ENCODE measurements at places on chromosomes 3 and 15. TPM values are rescaled to one million over a fixed set of nuclear protein-coding genes. Genes with fewer than 3 reads are reported as not detected.

ZNF774 gene
- 2.8 TPM for total RNA-seq

BOC gene
- total RNA-seq, result 5.0 TPM

EPHB1 gene
- total RNA-seq, result 1.5 TPM

FSIP1 gene
- total RNA-seq, result 1.5 TPM

GPR171 gene
- total RNA-seq, result not detected

GRAMD1C gene
- 12.6 TPM for total RNA-seq

ADPRH gene
- total RNA-seq, result 3.6 TPM

HTR3E gene
- total RNA-seq, result not detected

FOXL2 gene
- not detected for total RNA-seq

TRIM42 gene
- not detected for total RNA-seq

TM4SF18 gene
- 2.7 TPM for total RNA-seq

ERC2 gene
- 0.53 TPM for total RNA-seq

CAMKV gene
- total RNA-seq, result not detected

REC114 gene
- not detected for total RNA-seq

PP2D1 gene
- total RNA-seq, result not detected

PLXND1 gene
- total RNA-seq, result 131 TPM

Data from aortic smooth muscle cell (primary cell).